ENCODE measurements at places on chromosomes 12 and 14.
A peak's percentile ranks its signal among the peaks of the same experiment; 100 is the strongest.

DNA sequence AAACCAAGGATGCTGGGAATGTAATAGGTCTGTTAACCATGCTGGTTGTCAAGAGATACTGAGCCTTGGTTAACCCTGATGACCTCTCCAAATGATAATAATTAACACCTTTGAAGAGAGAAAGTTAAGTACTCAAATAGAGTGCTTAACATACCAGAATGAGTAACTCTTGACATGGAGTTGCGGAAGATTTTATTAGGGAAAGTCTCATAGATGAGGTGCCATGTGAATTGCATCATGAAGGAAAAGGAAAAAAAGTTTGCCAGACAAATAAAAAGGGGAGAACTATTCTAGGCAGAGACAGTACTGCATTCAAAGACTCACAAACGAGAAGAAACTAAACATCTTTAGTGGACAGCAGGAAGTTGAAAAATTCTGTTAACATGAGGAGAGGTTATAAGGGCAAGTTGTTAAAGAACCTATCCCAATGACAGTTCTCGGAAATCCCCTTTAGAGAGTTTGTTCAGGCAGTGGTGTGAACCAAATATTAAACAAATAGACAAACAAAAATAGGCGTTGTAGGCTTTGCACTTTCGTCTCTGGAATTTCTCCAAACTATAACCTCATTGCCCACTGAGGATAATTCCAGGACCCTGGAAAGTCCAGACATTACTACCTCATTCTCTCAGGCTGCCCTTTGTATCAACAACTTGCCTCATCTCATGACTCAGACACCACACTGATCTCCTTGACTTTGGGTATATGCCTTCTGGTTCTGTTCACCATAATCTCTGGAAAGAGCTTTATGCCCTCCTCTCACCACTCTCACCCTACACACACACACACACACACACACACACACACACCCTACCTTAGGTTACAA, 435.0 kb downstream of the GXYLT1 start:
- no peak for DNase-seq

- DNase-seq: no peak
These were observed 24.4 kb downstream of the SERPINA1 start for GRCh38 chr14:94364037-94364436.

GRCh38 chr14:99276482-99276881, 4.5 kb upstream of the BCL11B start:
- no peak for DNase-seq

DNA sequence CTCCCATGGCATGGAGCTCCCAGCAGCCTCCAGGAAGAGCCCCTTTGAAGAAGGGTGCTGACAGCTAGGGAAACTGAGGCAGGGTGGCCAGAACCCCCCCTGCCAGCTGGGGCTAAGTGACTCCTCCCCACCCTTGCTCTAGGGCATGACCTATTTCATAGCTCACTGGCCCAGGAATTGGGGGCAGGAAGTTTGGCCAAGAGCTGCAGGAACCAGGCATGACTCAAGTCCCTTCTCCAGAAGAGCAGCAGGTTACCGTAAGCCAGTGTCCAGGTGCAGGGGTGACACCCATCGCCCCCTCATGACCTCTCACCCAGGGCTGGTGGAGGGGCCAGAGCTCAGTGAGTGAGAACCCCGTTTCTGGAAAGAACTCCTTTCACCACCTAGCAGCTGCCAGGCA, 1.9 kb downstream of the RASAL1 start:
- DNase-seq: no peak

GRCh38 chr12:29073631-29074239, 75.3 kb upstream of the FAR2 start:
- peak; percentile 46 for DNase-seq

DNA sequence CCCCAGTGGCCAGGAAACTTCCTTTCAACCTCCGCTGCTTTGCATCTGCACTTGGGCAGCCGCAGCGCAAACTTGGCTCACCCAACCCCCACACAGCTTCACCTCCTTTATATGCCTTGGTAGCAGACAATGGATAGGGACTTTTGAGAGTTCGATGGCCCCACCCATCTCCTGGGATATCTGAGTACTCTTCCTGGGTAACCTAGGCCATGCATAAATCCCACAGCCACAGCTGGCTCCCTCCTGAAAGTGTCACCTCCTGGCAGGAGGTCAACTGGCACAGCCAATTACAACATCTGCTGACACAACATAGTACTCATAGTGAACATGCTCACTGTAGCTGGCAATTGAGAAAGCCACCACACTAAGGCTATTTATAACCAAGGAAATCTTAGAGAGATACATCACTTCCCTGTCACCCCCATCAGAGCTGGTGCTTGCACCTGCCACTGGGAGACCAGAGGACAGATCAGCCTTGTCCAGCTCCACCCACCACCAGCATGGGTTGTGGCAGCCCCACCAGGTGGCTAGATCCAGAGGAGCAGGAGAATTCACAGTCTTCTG, 410.0 kb downstream of the SYT1 start:
- DNase-seq: no peak
